GM04503 (cell line): ENCODE measurements at places on chromosomes 5 and 9.
A peak's percentile ranks its signal among the peaks of the same experiment; 100 is the strongest.

- no peak for DNase-seq
Observed at GRCh38 chr9:107106416-107106815, 176.7 kb upstream of the RAD23B start.

DNA sequence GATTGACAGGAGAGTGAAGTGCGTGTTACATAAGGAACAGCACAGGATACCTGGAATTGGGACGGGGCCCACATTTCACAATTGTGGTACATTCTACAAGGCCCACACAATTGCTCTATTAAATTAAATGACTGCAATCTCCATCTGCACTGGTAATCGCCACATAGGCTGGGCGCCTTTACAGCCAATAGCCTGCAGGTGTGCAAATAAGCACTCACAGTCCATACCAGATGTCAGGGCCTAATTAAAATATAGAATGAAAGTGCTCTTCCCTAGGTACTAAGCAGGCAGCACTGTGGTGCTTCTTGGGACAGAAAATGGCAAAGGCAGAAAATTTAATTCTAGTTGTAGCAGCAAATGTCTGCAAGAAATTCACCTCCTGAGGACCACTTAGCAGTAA is 82.7 kb downstream of the ATP10B start:
- no peak for DNase-seq

DNA sequence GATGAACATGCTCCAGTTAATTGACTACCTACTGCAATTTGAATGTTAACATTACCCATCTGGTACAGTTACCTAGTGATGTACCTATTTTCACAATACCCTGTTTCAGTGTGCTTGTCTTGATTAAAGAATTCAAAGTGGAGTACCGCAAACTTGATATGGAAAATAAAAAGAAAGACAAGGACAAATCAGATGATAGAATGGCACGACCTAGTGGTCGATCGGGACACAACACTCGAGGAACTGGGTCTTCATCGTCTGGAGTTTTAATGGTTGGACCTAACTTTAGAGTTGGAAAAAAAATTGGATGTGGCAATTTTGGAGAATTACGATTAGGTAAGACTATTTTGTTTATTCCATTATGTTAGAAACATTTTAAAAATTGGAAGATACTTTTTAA is 33.5 kb downstream of the CSNK1G3 start:
- no peak for DNase-seq

DNA sequence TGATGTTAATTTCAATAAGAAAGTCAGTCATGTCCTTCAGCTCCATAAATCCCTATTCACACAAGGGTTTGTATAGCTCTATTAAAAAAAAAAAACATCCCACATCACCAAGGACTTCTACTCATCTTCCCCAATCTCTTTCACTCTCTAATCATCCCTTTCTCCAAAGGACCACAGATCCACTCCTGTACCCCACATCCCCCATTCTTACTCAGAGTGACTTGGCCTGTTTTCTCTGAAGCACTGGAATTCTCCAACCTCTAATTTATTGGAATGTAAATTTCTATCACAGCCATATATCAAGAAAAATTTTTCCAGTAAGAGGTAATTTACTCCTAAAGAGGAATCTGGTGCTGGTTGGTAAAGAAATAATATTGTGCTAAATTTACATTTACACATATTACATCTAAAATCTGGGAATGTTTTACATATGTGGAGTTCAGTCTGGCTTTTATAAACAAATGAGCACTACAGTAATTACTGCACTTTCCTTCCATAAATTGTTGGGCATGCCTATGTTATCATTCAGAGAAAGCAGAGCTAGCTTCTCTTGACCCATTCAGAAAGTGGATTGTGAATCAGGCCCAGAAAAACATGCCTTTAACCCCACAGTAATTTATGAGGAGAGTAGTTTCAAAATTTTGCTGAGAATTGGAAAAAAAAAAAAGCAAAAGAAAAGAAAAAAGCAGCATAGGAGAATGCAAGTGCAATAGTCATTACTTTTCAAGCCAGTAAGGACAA is 399.5 kb upstream of the TNC start:
- DNase-seq = peak; percentile 61

- no peak for DNase-seq
Observed at GRCh38 chr5:127766676-127767335, 63.6 kb downstream of the CCDC192 start.

GRCh38 chr5:165735388-165735787 is 2230.0 kb downstream of the MAT2B start:
- DNase-seq = no peak

DNA sequence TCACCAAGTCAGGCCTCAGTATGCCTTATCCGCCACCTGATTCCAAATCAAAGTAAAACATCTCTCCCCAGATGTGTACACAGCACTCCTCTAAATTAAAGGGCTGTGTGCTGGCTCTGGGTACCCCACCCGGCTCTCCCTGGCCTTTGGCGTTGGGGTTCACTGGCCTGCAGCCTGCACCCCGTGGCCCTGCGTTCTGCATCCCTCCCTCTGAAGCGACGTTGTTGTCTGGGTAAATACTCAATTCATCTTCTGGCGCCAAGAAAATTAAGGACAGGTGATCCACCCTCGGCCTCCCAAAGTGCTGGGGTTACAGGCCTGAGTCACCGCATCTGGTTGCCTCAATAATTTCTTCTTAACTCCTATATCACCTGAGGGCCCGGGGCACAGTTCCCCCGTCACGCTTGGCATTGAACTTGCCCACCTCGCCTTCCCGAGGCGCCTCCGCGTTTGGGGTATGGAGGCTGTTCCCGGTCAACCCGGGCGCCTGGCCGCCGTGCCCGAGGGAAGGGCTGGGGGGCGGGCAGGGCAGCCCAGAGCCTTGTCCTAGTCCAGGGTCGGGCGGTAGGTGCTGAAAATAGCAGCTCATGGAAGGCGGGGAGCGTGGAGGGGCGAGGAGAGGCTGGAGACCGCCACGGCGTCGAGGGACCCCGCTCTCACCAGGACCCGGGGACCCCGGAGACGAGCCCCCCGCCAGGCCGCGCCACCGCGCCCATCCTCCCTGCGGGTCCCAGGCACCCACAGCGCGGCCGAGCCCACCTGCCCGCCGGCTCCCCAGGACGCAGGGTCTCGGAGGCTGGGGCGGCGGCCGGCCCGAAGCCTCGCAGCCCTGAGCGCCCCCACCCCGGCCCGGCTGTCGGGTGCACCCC is 531 bp downstream of the ABO start:
- DNase-seq = no peak

GRCh38 chr9:127154390-127155191 is 32.2 kb upstream of the ANGPTL2 start:
- peak; percentile 70 for DNase-seq

DNA sequence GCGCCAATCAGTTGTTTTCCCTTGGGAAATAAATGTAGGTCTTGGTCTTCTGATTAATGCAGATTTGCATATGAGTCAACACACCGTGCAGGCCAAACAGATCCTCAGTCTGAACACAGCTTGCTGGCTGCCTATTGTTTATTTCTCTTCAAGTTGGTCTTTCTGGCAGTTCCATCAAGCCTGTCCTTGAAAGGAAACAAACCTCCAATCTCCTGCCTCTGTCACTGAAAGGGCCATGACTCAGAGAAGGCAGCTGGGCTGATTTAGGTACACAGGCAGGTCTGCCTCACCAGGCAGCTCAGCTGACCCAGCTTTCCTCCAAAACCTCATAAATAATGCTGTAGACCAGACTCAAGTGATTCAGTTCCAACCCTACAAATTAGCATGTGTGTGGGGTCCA is 175.9 kb downstream of the MAN2A1 start:
- peak; percentile 42 for DNase-seq

DNA sequence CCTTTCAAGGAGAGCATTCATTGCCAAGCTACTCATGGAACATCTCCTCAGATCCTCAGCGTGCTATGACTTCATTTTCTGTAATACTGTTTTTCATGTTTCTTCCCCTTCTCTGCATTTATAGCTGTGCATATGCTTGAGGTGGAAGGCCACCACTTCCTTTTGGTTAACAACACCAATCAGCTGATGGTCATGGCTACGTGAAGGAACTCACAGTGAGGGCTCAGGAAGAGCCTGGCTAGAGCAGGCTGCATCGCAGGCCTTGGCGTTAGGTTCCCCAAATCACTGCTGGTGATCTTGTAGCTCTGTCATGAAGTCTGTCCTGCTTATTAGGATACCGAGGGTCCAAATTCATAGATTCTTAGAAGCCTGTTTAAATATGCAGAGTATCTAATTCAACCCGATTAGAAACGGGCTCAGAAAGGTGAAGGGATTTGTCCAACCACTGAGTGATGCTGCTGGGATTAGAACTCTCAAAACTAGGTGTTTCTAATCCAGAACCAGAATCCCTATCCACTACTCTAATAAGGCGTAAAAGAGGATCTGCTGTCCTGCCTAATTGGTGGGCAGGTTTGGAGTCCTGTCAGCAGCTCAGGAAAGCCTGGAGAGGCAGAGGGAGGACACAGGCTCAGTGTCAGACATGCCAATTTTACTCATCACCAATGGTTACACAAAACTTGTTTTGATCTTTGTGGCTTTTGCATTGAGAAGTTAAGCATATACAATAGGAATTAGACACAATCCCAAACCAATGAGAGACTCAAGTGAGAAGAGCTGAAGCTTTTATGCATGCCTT is 7.5 kb downstream of the SYK start:
- DNase-seq = no peak

DNA sequence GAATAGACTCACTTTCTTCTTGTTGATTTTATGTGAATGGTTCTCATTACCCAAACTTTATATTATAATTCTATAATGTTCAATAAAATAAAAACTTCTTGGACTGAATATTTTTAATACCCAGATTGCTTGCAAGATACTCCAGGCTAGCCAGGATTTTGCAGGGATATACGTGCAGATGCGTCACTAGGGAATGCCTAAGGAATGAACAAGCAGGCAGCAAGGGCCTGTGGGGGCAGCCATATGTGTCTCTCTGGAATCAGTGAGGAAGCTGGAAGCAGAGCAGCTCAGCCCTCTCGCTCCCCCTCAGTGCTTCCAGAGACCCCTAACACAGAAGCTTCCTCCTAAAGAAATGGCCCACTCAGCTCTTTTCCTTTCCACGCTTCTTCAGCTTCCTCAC is 457.4 kb downstream of the CCDC171 start:
- DNase-seq = no peak

DNA sequence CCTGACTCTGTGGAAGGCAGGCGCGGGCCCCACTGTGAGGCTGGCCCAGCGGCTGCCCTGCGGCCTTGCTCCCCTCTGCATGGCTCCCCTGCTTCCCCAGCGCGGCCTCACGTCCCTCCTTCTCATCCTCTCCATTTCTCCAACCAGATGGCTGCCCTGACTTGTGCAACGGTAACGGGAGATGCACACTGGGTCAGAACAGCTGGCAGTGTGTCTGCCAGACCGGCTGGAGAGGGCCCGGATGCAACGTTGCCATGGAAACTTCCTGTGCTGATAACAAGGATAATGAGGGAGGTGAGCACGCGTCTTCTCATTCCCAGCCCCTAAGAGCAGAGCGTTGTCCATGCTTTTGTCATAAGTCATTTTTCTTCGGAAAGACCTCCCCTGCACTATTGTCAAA is 129.0 kb upstream of the WWC1 start:
- no peak for DNase-seq

DNA sequence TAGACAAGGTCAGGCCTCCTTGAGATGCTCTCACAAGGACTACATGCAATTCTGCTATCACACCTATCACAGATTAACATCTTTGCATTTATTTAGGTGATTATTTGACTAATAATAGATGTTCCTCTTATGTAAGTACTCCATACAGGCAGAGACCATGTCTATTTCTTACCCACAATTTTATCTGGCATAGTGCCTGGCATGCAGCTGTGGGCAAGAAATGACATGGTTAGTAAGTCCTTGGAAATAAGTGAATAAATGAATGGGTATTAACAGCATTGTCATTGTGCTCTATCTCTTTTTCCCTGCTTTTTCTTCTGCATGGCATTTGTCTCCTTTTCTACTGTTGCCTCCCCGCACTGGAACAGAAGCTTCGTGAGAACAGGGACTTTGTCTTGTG is 49.4 kb downstream of the SLC22A5 start:
- DNase-seq = no peak

GRCh38 chr9:91332546-91333231 is 29.0 kb downstream of the AUH start:
- DNase-seq = no peak

DNA sequence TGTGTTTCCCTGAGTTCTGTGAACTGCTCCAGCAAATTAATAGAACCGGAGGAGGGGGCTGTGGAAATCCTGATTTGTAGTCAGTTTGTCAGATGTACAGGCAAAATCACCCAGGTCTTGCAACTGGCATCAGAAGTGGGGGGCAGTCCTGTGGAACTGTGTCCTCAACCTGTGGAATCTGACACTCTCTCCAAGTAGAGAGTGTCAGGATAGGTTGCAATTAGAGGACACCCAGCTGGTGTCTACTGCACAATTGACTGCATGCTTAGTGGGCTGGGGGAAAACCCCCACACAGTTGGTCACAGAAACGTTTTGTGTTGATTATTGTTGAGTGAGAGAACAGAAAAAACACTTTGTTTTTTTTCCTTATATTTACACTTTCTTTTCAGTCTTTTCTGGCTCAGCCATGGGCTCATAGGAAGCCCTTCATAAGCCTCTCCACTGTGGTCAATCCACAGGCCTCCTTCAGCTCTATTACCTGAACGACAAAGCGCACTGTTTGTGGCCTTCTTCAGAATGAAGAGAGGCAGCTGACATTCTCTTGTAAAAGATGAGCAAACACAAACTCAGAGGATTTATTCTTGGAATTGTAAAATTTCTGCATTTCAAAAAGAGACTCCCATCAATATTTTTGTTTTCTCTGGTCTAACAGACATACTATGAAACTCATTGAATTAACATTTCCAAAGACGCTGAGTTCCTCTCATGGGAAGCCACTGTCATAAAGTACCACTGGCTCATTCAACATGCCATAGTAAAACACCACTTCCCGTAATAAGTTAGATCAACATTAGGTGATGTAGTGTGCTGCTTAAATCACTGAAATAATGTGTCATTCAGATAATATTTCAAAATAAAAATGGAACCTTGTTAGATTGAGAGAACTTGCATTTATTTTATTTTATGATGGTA is 348.9 kb upstream of the RFX3 start:
- no peak for DNase-seq

- no peak for DNase-seq
Observed at GRCh38 chr5:97163360-97163764, 19.7 kb downstream of the RIOK2 start.

GRCh38 chr5:171175746-171176145 is 133.3 kb upstream of the TLX3 start:
- DNase-seq = no peak

GRCh38 chr9:33164138-33164809 is 2.9 kb downstream of the B4GALT1 start:
- DNase-seq = no peak

GRCh38 chr5:74530326-74531050 is 110.0 kb downstream of the ENC1 start:
- no peak for DNase-seq

GRCh38 chr5:144566747-144567420 is 396.2 kb downstream of the KCTD16 start:
- DNase-seq = no peak
